ENCODE measurements at places on chromosomes 2 and 18.

DNA sequence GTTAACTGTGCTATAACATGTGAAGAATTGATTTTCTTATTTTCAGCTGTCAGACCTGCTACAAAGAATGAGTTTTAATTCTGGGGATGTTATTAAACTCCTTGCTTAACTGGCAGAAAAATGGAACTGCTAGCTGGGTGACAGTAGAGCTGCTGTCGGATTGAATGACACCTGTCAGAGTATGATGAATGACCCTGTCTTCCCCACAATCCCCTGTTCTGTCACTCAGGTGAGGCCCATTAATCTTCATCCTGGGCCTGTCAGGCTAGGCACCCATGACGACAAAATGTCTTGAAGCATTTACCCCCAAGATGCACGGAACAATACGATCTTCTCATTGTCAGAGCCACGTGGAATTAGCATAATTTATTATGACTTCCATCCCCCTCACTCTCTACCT is 129.9 kb upstream of the ETAA1 start:
- DNase-seq, result no peak

DNA sequence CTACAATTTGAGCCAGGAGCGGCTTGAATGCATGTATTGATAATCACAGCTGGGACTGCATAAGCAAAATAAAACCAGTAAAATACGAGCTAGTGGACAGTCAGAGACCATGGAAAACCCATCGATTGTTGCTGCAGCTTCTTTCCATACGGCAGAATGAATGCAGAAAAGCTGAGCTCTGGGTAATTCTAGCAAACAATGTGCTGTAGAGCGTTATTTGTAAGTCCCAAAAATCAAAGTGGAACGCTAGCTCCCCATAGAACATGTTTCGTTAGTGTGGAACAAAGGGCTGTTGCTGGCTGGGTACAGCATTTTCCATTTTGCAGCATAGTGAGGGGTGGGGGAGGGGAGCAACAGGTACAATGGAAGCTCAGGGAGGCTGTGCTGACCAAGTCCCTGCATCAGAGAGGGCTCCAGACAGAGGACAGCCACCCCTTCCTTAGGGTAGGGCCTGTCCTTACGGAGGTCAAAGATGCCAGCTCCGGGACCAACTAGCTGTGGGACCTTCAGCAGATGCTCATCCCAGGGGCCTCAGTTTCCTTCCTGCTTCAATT is 74.1 kb downstream of the BOD1L2 start:
- DNase-seq, result no peak

DNA sequence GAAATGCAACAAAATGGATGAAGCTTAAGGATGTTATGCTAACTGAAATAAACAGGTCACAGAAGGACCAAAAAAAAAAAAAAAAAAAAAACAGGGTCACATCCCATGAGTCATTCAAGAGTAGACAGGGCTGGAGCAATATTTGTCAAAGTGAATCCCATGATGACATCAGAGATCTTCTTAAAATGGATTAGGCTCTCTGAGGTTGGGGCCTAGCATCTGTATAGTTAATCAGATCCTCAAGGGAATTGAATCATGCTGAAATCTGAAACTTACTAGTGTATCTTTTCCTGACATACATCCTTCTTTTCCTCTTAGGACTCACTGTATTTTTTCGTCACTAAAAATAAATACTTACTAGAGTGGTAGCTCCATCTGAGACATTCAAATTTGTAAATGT is 380.6 kb upstream of the NXPH2 start:
- DNase-seq, result no peak

GRCh38 chr2:53600815-53601214 is 166.8 kb upstream of the CHAC2 start:
- DNase-seq, result no peak

GRCh38 chr2:190343089-190343535 is 277 bp upstream of the INPP1 start:
- no peak for DNase-seq

- DNase-seq, result no peak
Measured at GRCh38 chr2:224820283-224820991, 104.3 kb upstream of the CCDC195 start.

Measured in activated naive CD8-positive, alpha-beta T cell treated with anti-CD3 and anti-CD28 coated beads for 36 hours (primary cell).